ENCODE measurements at places on chromosomes 3 and 15.

GRCh38 chr3:143256416-143256815 is 136.8 kb downstream of the CHST2 start:
- DNase-seq, result no peak

DNA sequence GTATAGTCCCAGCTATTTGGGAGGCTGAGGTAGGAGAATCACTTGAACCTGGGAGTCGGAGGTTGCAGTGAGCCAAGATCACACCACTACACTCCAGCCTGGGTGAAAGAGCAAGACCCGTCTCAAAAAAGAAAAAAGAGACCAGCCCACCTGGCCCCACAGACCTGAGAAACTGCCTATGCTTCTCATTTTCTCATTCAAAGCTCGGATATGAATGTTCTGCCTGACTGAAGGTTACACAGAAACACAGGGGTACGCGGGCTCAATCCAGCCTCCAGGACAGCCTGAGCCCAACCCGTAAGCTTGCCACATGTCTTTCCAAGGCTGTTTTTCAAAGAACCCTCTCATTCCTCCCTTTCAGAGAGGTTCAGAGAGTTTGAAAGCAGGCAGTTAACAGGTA is 9.7 kb upstream of the LRRC15 start:
- DNase-seq, result no peak

DNA sequence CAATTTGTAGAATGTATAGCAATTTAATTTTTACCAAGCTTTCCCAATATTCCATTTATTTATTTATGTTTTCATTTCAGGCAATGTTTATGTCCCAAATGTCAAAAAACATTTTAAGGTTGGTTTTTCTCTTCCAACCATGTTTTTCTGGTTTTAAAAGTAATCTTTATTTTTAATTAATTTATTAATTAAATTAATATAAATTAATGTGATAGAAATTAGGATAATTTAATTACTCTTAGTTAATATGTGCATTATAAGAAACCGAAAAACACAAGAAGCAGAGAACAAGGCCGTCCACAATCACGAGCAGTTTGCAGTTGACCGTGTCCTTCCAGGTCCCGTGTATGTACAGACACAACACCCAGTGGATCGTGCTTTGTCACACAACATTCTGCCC is 34.2 kb downstream of the FBXO45 start:
- no peak for DNase-seq

DNA sequence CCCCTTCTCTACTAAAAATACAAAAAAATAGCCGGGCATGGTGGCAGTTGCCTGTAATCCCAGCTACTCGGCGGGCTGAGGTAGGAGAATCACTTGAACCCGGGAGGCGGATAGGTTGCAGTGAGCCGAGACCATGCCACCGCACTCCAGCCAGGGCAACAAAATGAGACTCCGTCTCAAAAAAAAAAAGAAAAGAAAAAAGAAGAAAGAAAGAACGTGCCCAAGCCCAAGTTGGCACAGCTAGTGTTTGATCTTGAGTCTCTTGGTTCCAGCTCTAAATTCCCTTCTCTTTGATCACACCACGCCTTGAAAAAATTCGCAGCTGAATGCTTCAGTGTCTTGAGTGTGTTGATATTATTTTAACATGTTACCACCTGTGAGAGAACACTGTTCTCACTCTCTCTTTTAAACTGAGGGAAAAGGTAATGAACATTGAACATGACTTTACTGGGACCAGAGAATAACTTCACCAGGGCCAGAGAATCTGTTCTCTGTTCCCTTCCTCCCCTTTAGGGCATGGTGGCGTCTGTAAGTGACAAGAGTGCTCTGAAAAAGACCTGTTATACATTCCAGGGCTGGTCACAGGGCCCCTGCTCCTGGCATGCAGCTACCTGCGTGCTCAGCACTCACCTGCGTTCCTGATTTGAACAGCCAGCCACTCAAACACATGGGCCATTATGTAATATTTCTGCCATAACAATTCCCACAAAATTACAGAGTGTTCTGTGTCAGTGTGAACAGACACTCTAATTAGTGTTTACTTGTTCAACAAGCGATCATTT is 19.0 kb downstream of the SLCO3A1 start:
- no peak for DNase-seq

DNA sequence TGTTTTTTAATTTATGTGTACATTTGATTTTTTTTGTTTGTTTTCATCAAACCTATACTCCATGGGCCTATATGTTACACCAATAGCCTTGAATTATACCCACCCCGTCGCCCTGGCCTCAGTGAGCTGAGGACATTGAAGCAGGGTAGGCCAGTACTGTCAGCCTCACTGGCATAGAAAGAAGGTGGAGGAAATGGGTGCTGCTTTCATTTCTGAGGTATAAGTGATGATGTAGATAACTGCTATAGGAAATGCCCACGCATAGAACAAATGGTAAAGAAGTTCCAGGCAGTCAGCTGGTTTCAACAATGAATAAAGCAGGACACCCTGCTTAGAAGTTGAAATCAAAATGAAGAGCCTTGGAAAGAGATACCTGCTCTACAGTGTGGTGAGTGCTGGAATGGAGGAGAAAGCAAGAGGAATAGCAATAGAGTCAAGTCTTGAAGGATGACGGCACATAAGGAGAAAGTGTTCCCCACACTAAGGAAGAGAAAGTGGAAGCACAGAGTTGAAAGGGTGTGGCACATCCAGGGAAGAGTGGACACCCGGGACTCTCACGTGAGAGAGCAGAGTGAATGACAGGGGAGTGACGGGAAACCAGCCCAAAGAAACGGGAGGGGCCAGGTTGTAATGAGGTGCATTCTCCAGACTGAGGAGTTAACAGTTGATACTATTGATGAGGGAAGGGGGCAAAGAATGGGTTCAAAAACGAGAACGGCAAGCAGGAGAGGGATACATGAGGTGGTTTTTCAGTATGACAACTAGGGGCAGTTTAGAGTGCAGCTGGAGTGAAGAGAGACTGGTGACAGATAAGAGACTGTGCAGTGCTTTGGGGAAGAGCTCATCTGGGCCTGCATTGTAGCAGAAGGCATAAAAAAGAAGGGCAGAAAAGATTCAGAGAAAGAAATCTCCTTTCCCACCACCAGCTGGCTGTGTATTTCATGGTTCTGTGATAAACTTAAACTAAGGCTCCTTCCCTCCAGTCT is 70.5 kb downstream of the KLHL25 start:
- DNase-seq, result no peak

GRCh38 chr3:134929976-134930375 is 134.9 kb downstream of the EPHB1 start:
- DNase-seq, result no peak

- no peak for DNase-seq
These were observed 25.3 kb downstream of the HDAC11 start for GRCh38 chr3:13505147-13506130.

DNA sequence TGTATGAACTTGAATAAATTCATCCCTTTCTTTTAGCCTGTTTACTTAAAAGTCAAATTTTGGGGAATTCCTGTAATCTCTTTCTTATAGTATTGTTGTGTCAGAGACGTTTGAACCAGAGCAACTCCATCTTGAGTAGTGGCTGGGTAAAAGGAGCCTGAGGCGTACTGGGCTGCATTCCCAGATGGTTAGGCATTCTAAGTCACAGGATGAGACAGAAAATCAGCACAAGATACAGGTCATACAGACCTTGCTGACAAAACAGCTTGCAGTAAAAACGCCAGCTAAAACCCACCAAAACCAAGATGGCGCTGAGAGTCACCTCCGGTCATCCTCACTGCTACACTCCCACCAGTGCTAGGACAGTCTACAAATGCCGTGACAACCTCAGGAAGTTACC is 94.5 kb downstream of the P3H2 start:
- no peak for DNase-seq

- DNase-seq, result no peak
These were observed 355.9 kb downstream of the OXSM start for GRCh38 chr3:26145769-26146168.

DNA sequence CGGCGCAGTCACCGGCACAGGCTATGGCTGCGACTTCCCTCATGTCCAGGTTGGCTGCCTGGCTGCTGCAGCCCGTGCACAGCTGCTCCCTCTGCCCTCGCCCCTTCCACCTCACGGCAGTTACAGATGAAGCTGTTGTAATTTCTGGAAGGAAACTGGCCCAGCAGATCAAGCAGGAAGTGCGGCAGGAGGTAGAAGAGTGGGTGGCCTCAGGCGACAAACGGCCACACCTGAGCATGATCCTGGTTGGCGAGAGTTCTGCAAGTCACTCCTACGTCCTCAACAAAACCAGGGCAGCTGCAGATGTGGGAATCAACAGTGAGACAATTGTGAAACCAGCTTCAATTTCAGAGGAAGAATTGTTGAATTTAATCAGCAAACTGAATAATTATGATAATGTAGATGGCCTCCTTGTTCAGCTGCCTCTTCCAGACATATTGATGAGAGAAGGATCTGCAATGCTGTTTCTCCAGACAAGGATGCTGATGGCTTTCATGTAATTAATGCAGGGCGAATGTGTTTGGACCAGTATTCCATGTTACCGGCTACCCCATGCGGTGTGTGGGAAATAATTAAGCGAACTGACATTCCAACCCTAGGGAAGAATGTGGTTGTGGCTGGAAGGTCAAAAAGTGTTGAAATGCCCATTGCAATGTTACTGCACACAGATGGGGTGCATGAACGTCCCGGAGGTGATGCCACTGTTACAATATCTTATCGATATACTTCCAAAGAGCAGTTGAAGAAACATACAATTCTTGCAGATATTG is 13.2 kb upstream of the GNB4 start:
- no peak for DNase-seq

GRCh38 chr3:69541711-69542088 is 155.8 kb upstream of the FRMD4B start:
- no peak for DNase-seq

DNA sequence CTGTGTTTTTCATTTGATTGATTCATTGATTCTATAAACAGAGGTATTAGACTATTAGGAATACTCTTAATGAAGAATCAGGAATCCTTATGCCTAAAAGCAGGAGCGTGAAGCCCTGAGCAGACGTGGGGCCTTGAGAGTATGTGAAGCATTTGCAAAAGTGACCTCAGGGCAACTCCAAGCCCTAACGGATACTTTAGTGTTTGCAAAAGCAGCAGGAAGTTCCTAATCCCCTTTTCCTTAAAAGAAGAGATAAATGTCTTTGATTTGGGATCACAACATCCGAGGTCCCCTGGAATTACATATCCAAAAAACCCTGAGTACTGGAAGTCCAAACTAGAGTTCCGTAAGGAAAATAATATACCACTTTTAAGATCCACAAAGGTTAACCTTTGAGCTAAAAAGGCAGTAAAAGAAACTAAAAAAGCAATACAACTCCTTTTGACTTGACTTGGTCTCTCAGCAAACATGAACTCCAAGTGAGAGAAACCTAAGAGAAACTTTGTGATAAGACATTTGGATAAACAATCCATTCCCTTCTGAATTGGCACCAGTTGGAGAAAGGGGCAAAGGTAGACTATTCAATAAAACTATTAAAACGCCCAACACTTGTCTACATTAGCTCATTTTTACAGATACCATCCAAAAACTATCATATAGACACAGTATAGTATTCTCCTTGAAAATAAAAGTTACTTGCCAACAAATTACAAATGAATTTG is 27.4 kb downstream of the PRTG start:
- DNase-seq, result no peak

- DNase-seq, result peak; percentile 67
These were observed 582 bp upstream of the SLCO3A1 start for GRCh38 chr15:91852741-91853510.

GRCh38 chr15:60124460-60125070 is 120.5 kb downstream of the FOXB1 start:
- no peak for DNase-seq

DNA sequence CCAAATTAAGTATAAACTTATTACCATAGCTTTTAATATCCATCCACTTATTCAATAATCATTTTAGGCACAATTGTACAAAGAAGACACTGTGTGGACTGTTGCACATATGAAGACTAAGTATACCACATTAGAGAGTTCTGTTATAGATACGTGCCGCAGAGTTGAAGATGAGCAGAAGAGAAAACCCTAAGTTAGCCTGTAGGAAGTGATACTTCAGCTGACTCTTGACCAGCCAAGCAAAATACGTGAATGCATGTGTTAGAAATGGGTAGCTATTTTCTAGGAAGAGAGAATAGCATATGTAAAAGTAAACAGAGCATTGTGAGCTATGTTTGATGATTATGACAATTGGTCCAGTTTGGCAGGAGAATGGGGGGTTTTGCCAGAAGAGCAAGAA is 272.0 kb upstream of the ATP11B start:
- DNase-seq, result no peak

- no peak for DNase-seq
These were observed 18.1 kb downstream of the MB21D2 start for GRCh38 chr3:192899540-192899982.

DNA sequence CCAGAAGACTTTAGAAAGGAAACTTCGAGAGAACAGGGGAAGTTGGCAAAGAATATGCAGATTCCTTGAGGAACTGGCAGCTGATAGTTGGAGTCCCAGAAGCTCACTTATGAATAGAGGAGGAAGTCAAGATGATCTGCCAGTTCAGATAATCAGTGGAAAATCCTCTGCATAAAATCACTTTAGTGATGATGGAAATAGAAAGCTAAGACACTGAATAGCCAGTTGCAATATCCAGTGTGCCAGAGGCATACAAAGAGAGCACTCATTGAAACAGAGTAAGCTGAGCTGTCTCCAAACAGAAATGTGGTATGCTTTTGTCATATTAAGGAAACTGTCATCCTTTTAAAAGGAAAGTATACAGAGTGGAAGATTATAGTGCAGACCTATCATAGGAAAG is 1207.6 kb downstream of the OTOL1 start:
- DNase-seq, result no peak

- DNase-seq, result no peak
These were observed 119.4 kb downstream of the LIPC start for GRCh38 chr15:58551084-58551763.

GRCh38 chr3:23002836-23003732 is 200.0 kb upstream of the UBE2E2 start:
- DNase-seq, result no peak

DNA sequence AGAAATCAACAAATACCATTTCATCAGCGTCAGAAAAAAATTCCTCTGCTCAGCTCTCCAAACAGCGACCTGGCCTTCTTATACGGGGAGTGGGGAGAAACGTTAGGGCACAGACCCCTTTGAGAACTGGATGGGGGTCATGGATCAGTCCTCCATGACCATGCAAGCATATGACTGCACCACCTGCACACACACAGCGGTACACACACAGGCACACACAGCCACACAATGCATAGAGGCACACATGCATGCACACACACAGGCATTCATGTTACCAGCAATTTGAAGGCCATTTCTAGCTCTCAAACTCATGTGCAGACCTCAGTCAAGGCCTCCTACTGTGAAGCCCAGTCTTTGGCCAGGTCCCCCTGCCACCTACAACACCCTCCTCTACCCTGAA is 50.2 kb downstream of the SLC41A3 start:
- DNase-seq, result no peak

- DNase-seq, result peak; percentile 73
These were observed 35.6 kb downstream of the DAPK2 start for GRCh38 chr15:64010719-64011118.

DNA sequence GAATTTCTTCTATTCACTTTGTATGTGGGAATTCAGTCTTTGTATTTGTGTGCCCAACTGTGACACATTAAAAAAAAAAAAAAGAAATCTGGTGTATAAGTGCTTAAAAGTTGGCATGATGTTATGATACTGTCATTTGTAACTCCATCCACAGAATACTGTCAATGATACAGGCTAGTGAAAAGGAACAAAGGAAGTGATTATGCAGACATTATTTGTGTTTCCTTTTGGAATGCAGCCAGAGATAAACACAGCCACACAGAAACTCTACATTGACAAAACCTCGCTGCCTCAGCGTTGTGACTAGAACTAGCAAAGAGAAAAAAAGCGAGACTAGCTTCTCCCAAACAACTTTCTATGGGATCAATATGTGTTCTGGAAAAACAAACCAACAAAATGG is 519.2 kb upstream of the AGTR1 start:
- DNase-seq, result no peak

Data from stimulated activated CD8-positive, alpha-beta memory T cell treated with anti-CD3 and anti-CD28 coated beads, Interleukin-12 subunit alpha, Interleukin-12 subunit beta, amount 100 ng/mL, for 4 hours (primary cell).